Caco-2 (cell line): ENCODE measurements at places on chromosomes 12 and 14.

- H3K36me3 ChIP-seq = no peaks in the 10 kb centered on the region
- no peak for DNase-seq
- H3K27ac ChIP-seq = no peak overlapping the region
- no peaks in the 10 kb centered on the region for H3K27me3 ChIP-seq
Observed at GRCh38 chr14:99381688-99382060, 99.0 kb downstream of the SETD3 start.

- no peak overlapping the region for H3K4me3 ChIP-seq
- no peak for DNase-seq
- no peaks in the 10 kb centered on the region for H3K27me3 ChIP-seq
- H3K36me3 ChIP-seq = no peaks in the 10 kb centered on the region
- peak overlapping the region; percentile 87 for H3K27ac ChIP-seq
Observed at GRCh38 chr12:92987362-92987761, 58.3 kb upstream of the EEA1 start.

DNA sequence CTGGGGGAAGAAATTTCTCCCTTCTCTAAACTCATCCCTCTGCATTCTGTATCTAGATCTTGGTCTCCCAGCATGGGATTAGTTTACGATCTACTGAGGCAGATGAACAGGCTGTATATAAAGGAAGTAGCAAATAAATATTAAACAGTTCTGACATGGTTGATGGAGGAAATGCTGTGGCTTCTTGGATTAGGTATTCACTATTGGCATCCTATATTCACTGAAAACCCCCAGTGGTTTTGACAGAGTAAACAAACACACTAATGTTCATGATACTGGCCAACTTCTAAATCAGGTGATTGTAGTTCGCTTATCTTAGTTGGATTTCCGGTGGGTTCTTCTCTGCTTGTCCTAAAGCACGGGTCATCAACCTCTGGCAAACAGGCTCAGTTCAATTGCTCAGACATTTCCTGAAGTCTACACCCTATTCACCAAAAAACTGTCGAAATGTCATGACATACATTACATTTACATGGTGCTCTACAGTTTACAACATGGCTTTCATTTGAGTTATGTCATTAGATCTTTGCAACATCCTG is 433.9 kb downstream of the EGLN3 start:
- no peaks in the 10 kb centered on the region for H3K27me3 ChIP-seq
- no peak overlapping the region for H3K4me3 ChIP-seq
- H3K36me3 ChIP-seq = no peaks in the 10 kb centered on the region
- DNase-seq = no peak
- H3K4me1 ChIP-seq = no peaks in the 10 kb centered on the region

DNA sequence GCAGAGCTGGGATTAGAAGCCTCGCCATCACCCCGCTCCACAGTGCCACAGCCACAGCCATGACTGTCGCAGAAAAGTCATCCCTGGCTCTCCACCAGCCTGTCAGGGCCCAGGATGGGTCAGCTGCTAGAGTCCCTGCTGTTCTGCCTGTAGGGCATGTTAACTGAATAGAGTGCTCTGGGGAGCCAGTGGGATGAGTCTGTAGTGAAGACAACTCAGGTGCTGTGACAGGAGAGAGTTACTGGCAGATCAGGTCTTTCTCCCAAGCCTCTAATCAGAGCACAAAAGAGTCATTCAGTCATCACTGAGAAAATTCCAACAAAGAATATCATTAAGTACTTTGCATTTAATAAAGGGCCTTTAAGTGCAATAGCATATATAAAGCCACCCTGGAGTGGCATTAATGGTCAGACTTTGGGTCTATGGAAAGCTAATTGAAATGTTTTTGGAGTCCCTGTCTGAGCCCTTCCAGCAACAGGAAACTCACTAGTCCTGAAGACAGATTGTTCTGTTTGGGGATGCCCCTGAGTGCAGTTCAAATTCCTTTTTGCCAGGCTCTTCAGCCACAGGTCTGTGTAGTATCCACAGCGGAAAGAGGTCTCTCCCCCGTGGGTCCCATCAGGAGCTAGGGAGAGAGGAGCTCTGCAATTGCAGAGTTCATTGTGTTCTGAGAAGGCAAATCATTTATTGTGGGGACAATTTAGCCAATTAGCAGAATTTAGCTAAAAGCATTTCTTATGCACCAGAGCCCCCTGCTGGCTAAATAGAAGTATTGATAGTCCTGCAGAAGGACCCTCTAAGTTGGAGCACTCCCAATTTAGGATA is 45.2 kb upstream of the C14orf132 start:
- H3K36me3 ChIP-seq = no peaks in the 10 kb centered on the region
- no peak overlapping the region for H3K27ac ChIP-seq
- no peaks in the 10 kb centered on the region for H3K4me1 ChIP-seq
- H3K4me3 ChIP-seq = no peak overlapping the region
- H3K27me3 ChIP-seq = no peaks in the 10 kb centered on the region

- no peak overlapping the region for H3K27ac ChIP-seq
- no peaks in the 10 kb centered on the region for H3K27me3 ChIP-seq
- H3K4me3 ChIP-seq = no peak overlapping the region
- no peaks in the 10 kb centered on the region for H3K4me1 ChIP-seq
- no peaks in the 10 kb centered on the region for H3K36me3 ChIP-seq
Observed at GRCh38 chr14:46581036-46581671, 70.4 kb downstream of the RPL10L start.

DNA sequence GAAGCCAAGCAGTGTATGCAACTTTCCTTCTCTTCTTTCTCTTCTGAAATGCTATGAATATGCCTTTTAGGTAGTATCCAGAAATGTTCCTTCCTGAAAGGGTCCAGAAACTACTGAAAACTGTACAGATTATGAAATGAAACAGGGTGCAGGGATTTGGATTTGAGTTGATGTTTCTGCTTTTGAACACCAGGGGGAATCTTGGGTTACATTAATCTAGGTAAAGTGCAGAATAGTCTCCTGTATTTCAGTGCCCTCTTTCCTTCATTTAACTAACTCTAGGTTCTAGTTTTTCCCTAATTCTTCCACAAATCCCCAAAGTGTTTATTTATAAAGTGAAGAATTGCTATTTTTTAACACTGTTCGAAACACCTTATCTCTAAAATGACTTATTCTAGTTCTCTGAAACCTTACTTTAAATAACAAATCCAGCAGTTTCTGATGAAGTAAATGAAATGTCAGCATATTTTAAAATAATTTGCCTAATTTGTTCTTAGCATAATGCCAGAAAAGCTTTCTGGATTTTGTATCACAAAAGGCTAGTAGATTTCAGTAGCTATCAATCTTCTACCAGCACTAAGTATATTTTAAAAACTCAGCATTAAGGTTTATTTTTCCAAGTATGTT is 111.9 kb downstream of the LRRK2 start:
- H3K4me3 ChIP-seq = no peak overlapping the region
- no peaks in the 10 kb centered on the region for H3K4me1 ChIP-seq
- no peaks in the 10 kb centered on the region for H3K27me3 ChIP-seq
- DNase-seq = no peak

- no peak overlapping the region for H3K27ac ChIP-seq
- H3K4me1 ChIP-seq = peaks cover 11% of the 10 kb centered on the region
- DNase-seq = no peak
- H3K4me3 ChIP-seq = no peak overlapping the region
- H3K36me3 ChIP-seq = no peaks in the 10 kb centered on the region
Observed at GRCh38 chr14:23047034-23047634, 5.1 kb downstream of the PSMB11 start.

DNA sequence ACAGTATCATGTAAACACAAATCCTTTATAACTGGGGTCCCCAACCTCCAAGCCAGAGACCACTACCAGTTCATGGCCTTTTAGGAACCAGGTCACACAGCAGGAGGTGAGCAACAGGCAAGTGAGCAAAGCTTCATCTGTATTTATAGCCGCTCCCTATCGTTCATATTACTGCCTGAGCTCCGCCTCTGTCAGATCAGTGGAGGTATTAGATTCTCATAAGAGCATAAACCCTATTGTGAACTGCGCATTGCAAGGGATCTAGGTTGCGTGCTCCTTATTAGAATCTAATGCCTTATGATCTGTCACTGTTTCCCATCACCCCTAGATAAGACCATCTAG is 49.9 kb downstream of the LRP6 start:
- no peak for DNase-seq
- no peaks in the 10 kb centered on the region for H3K27me3 ChIP-seq
- peaks cover 33% of the 10 kb centered on the region for H3K4me1 ChIP-seq
- peak overlapping the region; percentile 57 for H3K27ac ChIP-seq
- no peak overlapping the region for H3K4me3 ChIP-seq
- no peaks in the 10 kb centered on the region for H3K36me3 ChIP-seq

- H3K27ac ChIP-seq = no peak overlapping the region
- no peaks in the 10 kb centered on the region for H3K27me3 ChIP-seq
- no peak for DNase-seq
- no peaks in the 10 kb centered on the region for H3K4me1 ChIP-seq
- no peaks in the 10 kb centered on the region for H3K36me3 ChIP-seq
- no peak overlapping the region for H3K4me3 ChIP-seq
Observed at GRCh38 chr14:79331830-79332229, 879.5 kb downstream of the DIO2 start.

- no peaks in the 10 kb centered on the region for H3K4me1 ChIP-seq
- no peak overlapping the region for H3K4me3 ChIP-seq
- peaks cover 1% of the 10 kb centered on the region; the same call in 1 of the 2 replicates for H3K27me3 ChIP-seq
Observed at GRCh38 chr12:15540469-15540872, 218.2 kb downstream of the PTPRO start.

- no peak overlapping the region for H3K27ac ChIP-seq
- no peak overlapping the region for H3K4me3 ChIP-seq
- no peaks in the 10 kb centered on the region for H3K4me1 ChIP-seq
- no peaks in the 10 kb centered on the region for H3K36me3 ChIP-seq
- H3K27me3 ChIP-seq = no peaks in the 10 kb centered on the region
Observed at GRCh38 chr12:104575442-104576186, 118.9 kb downstream of the CHST11 start.

DNA sequence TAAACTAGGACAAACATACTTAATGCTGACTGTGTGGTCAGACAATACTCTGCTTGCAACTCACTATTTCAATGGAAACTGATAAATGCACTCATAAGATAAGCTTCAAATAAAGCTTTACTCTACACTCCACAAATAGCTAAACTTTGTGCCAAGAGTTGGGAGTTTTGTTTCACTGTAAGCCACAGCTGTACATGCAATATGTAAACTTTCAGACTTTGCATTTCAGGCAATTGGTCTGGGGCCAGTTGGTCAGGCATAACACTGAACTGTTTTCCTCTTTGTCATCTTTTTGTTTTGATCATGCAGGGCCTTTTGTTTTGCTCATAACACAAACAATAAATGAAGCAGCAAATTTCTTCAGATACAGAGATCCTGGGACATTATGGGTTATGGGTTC is 426.2 kb downstream of the IPO8 start:
- no peaks in the 10 kb centered on the region for H3K27me3 ChIP-seq
- no peak overlapping the region for H3K27ac ChIP-seq
- H3K36me3 ChIP-seq = no peaks in the 10 kb centered on the region
- no peak for DNase-seq
- no peak overlapping the region for H3K4me3 ChIP-seq

DNA sequence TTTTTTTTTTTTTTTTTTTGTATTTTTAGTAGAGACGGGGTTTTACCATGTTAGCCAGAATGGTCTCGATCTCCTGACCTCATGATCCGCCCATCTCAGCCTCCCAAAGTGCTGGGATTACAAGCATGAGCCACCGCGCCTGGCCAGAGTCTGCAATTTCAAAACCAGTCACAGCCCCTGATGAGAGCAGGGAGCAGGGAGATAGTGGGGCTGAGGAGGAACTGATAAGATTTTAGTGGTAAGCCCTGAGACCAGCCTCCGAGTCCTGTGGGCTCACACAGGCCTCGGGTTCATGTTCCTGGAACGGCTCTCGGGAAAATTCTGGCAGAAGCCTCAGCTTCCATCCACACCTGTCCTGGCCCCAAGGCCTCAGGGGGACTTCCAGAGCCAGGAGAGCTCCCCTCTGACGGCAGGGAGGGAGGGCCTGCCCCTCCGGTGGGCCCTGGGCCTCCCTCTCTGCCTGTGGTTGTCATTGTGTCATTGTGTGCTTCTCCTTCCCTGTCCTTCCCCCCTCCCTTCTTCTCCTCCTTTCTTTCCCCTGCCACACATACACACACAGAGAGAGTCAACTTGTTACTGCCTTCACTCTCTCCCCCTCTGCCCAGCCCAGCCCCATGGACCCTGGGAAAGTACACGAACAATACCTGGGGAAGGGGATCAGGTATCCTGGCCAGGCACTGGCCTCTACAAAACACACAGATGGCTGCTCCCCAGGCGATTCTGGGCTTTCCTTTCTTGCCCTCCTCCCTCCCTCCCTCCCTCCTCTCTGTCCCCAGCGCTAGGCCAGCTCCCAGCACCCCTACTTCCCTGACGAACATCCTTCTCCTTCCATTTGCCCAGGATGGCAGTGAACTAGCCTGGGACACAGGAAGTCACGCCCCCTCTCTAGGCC is 294.1 kb downstream of the DPF3 start:
- DNase-seq = no peak
- no peak overlapping the region for H3K4me3 ChIP-seq
- H3K27me3 ChIP-seq = no peaks in the 10 kb centered on the region; the same call in 1 of the 2 replicates
- H3K4me1 ChIP-seq = no peaks in the 10 kb centered on the region
- H3K27ac ChIP-seq = no peak overlapping the region

- H3K36me3 ChIP-seq = no peaks in the 10 kb centered on the region
- peaks cover 36% of the 10 kb centered on the region for H3K4me1 ChIP-seq
- no peak for DNase-seq
- no peak overlapping the region for H3K27ac ChIP-seq
Observed at GRCh38 chr14:24883576-24883975, 166.4 kb downstream of the STXBP6 start.

DNA sequence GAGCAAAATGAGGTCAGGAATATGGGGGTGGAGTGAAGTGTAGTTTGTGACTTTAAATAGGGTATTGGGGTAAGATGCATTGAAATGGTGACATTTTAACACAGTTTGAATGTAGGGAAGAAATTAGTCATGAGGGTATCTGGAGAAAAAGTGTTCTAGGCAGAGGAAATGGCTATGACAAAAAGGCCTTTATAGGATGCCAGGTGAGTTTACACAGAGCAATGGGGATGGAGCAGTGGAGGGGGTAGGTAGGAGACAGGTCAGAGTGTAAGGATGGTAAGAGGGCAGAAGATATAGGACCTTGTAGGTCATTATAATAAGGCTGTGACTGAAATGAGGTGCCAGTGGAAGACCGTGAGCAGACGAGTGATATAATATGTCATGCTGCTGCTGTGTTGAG is 30.4 kb downstream of the HEATR5A start:
- no peaks in the 10 kb centered on the region for H3K27me3 ChIP-seq
- H3K4me1 ChIP-seq = no peaks in the 10 kb centered on the region
- no peak for DNase-seq
- no peak overlapping the region for H3K4me3 ChIP-seq
- no peaks in the 10 kb centered on the region for H3K36me3 ChIP-seq
- no peak overlapping the region for H3K27ac ChIP-seq

GRCh38 chr12:19994968-19995367 is 373.4 kb upstream of the PDE3A start:
- H3K4me3 ChIP-seq = no peak overlapping the region
- H3K4me1 ChIP-seq = peaks cover 35% of the 10 kb centered on the region
